T47D (cell line): ENCODE measurements at places on chromosomes 5 and 9.

- no peak for DNase-seq
These were observed 73.2 kb upstream of the PHYKPL start for GRCh38 chr5:178305801-178306200.

DNA sequence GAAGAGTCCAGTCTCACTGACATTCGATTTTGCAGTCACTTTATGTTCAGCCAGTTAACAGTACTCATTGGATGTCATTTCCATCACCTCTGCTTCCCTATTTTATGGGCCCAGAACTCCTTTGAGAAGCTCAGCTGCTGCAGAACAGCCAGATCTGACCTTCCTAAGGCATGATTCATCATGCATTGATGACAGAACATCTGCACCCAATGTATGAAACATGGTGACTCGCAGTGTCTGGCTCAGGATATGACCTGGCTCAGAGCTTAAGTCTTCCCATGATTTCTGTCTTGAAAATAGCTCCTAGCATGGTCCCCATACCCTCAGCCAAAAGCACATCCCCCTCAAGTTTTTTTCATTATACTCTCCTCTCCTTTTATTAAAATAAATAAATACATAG, 92.6 kb upstream of the TRIM32 start:
- DNase-seq: no peak

DNA sequence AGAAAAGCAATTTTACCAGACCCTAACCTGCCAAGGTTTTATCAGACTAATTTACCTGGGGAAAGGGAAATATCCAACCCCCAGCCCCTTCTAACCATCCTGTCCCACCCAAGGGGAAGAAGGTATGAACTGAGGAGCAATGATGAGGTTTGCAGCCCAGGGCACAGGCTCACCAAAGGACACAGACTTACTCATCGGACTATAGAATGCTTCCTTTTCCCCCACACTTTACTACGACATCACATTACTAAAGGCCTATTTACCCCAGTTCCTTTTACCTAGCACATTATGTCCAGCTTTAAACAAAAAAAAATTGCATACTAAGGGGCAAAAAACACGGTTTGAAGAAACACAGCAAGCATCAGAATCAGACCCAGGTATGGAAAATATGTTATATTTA, 94.1 kb upstream of the FST start:
- DNase-seq: no peak

- peak; percentile 79 for DNase-seq
These were observed 4.4 kb upstream of the MLANA start for GRCh38 chr9:5886114-5886939.

- DNase-seq: no peak
These were observed 462.1 kb upstream of the GRAMD2B start for GRCh38 chr5:125961150-125961549.

DNA sequence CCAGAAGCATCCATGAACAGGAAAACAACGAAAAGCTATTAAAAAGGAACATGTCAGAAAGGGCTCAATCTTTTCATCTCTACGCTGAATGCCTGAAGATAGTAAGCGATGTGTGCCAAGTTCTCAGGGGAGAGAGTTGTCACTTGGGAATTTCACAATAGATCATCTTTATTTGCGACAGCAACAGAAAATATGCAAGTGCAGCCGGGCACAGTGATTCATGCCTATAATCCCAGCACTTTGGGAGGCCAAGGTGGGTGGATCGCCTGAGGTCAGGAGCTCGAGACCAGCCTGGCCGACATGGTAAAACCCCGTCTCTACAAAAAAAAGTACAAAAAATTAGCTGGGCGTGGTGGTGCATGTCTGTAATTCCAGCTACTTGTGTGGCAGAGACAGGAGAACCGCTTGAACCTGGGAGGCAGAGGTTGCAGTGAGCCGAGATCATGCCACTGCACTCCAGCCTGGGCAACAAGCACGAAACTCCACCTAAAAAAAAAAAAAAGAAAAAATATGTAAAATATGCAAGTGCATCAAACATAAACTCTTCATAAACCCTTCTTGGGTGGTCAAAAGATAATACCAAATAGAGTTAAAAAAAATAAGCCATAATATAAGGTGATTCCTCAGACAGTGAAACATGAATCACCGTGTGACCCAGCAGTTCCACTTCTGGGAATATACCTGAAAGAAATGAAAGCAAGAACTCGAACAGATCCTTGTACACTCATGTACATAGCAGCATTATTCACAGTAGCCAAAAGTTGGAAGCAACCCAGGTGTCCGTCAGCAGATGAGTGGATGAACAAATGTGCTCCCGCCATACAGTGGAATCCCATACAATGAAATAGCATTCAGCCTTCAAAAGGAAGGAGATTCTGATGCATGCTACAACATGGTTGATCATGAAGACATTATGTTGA, 16.2 kb downstream of the SFXN1 start:
- DNase-seq: no peak

DNA sequence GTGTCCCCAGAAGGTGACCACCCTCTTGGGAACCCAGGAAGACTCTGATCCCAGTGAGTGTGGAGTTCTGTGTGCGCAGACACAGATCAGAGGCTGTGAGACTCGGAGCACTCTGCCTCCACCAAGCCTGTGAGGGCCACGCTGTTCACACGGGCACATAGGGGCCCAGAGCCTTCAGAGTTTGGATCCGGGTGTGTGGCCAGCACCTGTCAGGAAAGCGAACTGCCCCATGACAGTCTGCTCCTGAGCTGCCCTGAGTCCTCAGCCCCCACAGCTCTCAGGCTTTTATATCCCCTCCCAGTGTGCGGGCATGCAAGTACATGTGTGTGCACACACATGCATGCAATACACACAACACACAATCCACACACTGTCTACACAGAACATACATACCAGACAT, 161.8 kb upstream of the IRX2 start:
- DNase-seq: no peak

DNA sequence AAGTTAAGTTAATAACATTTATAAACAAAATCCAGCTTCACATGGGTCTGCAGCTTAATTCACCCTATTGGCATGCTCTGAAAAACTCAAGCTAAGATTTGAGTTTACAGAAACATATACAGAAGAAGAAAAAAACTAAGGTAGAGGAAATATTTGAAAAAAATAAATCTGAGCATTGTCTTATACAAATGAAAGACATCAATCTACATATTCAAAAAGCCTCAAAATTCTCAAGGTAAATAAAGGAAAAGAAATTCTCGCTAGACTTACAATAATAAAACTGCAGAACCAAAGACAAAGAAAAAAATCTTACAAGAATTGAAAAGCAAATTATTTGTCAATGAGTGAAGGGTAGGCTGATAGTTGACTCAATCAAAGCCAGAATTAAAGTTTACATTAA, 493.4 kb downstream of the CETN3 start:
- DNase-seq: no peak

DNA sequence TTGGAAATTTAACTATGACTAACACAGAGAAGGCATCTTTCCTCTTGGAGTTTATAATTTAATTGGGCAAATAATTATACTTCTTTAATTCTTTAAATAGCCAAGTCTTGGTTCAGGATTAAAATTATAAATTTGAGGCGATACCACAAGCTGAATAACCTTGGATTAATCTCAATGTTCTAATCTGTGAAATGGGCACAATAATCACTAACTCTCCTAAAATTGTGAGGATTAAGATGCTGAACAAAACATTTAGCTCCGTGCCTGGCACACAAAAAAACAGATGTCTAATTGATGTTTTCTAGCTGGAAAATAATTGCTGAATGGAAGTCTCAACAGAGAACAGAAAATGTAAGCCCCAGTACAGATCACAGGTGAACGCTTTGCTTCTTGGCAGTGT, 69.7 kb upstream of the TRIM32 start:
- no peak for DNase-seq

- no peak for DNase-seq
These were observed 2.1 kb downstream of the ANKRD33B start for GRCh38 chr5:10565785-10566542.

DNA sequence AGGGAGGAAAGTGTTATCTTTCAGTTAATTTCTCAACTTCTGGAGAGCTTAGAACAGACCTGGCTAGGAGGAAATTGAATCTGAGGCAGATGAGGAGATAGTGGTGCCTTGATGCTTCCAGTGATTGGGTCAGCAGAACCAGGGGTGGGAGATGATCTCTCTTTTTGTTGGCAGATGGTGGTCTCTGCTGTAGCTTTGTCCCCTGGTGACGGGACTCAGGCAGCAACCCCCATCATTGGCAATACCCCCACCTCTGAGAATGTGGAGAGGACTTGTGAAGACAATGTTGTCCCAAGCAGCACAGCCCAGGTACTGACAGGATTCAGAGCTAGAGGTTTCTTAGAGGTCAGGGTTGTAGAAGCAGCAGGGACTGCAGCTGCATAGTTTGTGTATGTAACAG, 3.7 kb upstream of the PDCD6 start:
- DNase-seq: no peak

- no peak for DNase-seq
These were observed 409.5 kb upstream of the MEF2C start for GRCh38 chr5:89292487-89292886.

GRCh38 chr9:129610213-129610472, 10.8 kb downstream of the C9orf50 start:
- no peak for DNase-seq

- no peak for DNase-seq
These were observed 1129.2 kb downstream of the DTWD2 start for GRCh38 chr5:117859176-117859575.

- no peak for DNase-seq
These were observed 65.8 kb upstream of the CDK5RAP2 start for GRCh38 chr9:120645760-120646159.

DNA sequence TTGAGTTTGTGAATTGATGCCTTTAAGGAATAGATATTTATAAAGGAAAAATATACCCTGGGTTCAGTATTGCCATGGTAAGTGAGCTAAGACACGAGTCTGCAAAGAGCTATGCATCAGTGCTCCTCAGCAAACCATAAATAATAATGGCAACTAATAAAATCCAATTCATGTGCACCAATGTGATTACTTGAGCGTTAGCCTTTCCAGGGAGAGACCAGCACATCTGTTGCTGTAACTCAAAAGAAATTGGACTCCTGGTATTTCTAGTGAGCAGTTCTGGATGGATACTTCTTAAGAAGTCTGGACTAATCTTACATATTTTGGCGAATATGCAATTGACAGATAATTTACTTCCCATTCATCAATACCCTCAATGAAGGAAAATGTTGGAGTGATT, 373.3 kb downstream of the ARHGEF28 start:
- DNase-seq: no peak

GRCh38 chr5:146832985-146833732, 45.4 kb downstream of the PPP2R2B start:
- DNase-seq: no peak

GRCh38 chr9:114995681-114996221, 65.4 kb upstream of the TNFSF8 start:
- no peak for DNase-seq

DNA sequence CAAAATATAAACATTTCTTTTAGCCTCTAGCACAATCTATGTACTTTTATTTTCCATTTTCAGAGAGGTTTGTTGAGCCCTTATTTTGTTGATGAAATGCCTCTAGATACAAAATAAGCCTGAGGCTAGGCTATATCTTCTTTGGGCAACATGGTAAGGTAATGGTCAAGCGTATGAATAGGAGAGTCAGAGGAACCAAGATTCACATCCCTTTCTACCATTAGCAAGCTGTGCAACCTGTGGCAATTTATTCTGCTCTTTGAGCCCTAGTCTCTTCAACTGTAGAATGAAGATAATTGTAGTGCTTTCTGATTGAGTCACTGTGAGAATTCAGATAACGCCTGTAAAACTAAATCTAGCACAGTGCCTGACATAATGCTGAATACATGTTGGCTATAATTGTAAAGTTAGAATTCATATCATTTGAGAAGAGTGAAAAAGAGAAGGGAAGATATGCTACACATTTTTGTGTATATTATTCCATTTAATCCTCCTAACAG, 412.5 kb downstream of the CCDC171 start:
- DNase-seq: no peak

GRCh38 chr9:14903040-14903439, 7.2 kb downstream of the FREM1 start:
- no peak for DNase-seq

DNA sequence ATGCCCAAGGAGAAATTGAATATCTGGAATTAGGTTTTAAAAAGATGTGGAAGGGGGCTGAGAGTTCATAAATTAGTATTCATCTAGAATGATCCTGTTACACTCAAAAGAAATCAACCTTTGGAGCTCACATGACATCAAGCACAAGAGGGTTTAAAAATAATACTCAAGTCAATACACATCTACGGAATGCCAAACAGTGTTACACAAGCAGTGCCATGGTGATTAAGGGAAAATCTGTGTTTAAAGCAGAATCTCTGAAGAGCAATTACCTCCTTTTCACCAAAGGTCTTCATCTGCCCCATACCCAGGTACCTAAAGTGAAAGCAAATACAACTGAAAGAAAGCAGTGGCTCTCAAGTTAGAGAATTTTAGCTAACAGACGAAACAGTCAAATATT, 261.6 kb downstream of the NFIB start:
- DNase-seq: no peak

DNA sequence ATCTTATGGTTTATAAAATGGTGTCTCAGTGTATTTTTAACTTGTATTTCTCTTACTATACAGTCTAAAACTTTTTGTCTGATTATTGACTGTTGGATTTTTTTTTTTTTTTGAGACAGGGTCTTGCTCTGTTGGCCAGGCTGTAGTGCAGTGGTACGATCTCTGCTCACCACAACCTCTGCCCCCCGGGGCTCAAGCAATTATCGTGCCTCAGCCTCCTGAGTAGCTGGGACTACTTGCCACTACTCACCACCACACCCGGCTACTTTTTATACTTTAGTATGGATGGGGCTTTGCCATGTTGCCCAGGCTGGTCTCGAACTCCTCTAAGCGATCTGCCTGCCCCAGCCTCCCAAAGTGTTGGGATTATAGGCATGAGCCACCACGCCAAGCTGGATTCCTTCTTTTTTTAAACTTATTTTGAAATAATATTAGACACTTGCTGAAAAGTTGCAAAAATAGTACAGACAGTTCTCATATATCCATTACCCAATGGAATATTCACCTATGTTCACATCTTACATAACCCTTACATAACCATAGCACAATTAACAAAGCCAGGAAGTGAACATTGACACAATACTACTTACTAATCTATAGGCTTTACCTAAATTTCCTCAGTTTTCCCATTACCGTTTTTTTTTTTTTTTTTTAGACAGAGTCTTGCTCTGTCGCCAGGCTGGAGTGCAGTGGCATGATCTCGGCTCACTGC, 47.2 kb downstream of the STOM start:
- DNase-seq: no peak

DNA sequence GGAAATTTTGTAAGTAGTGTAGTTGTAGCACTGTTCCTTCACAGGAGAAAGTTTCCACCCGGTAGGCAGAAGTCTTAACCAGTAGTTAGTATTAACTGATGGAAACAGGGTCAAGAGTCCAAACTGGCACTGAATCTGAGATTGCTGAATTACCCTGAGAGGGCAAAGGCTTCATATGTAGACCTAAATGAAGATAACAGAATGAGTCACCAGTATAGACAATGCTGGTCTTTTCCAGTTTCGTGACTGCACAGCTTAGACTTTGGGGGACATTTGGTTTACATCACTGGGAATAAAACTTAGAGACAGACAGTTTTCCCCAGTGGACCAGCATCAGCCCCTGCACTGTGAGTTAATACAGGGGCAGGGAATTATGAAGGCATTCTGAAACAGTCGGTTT, 60.5 kb downstream of the PCSK5 start:
- no peak for DNase-seq

- no peak for DNase-seq
These were observed 30.1 kb upstream of the AUH start for GRCh38 chr9:91391818-91392217.

- no peak for DNase-seq
These were observed 86.3 kb downstream of the PRR16 start for GRCh38 chr5:120550358-120550757.
